Muscle of back (tissue), 13 donors: ENCODE measurements at places on chromosomes 7 and 10. TPM values are rescaled to one million over a fixed set of nuclear protein-coding genes. Genes with fewer than 3 reads are reported as not detected.
A peak's percentile ranks its signal among the peaks of the same experiment; 100 is the strongest.

GRCh38 chr7:29196971-29197595 is 2.5 kb downstream of the CHN2 start:
- no peak for DNase-seq

- DNase-seq, result no peak
Measured at GRCh38 chr10:125257521-125258108, 97.3 kb upstream of the CTBP2 start.

GRCh38 chr10:78424723-78425122 is 391.1 kb downstream of the RPS24 start:
- no peak for DNase-seq

GRCh38 chr10:125147971-125148439 is 12.4 kb downstream of the CTBP2 start:
- no peak for DNase-seq

DNA sequence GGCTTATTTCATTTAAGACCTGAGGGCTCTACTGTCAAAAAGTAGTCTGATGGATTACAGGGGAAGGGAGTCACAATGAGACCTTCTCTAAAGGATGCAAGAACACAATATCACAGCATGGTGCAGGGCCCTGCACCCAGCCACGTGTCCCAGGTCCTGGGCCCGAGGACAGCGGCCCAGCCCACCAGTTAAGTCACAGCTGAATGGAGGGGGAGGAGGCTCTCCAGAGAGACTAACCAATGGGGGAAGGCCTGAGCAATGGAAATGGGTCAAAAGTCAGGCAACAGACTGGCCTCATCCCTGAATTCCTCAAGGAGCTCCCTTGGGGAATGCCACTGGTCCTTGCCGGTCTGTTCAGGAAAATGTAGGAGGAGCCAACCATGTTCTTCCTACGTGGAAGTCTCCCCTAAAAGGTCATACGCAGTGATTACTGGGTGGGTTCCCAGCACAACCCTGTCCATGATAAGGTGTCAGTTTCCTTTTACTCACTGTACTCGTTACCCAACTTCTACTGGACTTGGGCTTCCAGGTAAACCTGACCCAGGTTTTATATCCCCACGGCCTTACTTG is 28.3 kb downstream of the CCDC3 start:
- no peak for DNase-seq

GRCh38 chr10:106935978-106936451 is 228.5 kb downstream of the SORCS1 start:
- no peak for DNase-seq

Gene TRUB1
- polyA plus RNA-seq, result 27.2 TPM

Gene TRIM50
- 0.20 TPM for polyA plus RNA-seq

- peak; percentile 64 for DNase-seq
Measured at GRCh38 chr10:86953747-86954680, 3.4 kb downstream of the MMRN2 start.

DNA sequence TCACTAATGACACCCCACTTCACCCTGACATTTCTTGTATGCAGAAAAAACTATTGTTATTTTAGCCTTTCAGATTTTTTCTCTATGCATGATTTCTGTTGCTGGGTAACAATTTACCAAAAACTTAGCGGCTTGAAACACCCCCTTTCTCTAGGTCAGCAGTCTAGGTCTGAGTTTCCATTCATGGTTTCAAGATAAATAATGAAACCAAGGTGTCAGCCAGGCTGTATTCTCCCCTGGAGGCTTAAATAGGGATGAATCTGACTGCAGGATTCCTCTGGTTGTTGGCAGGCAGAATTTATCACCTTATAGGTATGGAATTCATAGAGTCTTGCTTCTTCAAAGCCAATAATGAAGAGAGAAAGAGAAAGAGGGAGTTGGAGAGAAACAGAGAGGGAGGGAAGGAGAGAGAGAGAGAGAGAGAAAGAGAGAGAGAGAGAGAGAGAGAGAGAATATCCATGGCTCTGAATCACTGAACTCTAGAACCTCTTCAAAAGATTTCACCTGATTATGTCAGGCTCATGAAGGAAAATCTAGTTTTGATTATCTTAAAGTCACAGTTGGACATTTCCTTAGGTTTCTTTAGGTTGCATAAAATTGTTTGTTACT is 1224.6 kb upstream of the LRRTM3 start:
- DNase-seq, result no peak

GRCh38 chr10:74681917-74682627 is 144.3 kb upstream of the KAT6B start:
- DNase-seq, result no peak

Gene ADCYAP1R1
- 9.4 TPM for polyA plus RNA-seq

DNA sequence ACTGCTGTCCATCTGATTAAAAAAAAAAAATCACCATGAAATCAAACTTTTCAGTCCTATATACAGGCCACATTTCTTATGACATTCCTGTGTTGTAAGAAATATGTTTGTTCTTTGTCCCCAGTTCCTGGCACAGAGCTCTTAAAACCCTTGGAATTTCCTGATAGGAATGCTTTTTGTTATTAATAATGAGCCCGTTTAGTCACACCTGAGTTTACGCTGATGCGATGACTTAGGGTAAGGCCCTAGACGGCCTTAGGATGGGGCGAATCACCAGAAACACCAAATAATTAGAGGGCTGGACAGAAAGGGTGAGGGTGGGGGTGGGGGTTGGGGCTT is 17.5 kb downstream of the TSPAN15 start:
- no peak for DNase-seq

Gene ARHGEF35
- polyA plus RNA-seq, result 1.3 TPM

GRCh38 chr10:78856421-78856820 is 212.3 kb upstream of the ZMIZ1 start:
- peak; percentile 42 for DNase-seq
